ENCODE measurements at places on chromosomes 13 and 19.

DNA sequence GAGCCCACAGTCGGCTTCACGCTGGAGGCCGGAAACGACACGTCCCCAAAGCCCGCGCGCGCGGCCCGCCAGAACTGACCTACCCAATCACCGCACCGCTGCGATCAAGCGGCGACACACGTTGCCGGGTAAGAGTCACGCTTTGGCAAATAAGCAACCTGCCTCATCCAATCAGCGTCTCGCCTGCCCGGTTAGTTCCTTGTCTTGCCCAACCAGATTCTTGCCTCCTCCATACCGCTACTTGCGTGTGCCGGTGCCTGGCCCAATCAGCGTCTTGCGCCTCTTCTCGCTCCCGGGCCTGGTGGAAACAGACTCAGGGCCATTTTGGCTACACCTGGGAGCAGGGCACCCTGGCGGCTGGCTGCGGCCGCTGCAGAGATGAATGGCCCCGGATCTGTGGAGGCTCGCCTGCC, 11.6 kb upstream of the ZNF544 start:
- DNase-seq = no peak

DNA sequence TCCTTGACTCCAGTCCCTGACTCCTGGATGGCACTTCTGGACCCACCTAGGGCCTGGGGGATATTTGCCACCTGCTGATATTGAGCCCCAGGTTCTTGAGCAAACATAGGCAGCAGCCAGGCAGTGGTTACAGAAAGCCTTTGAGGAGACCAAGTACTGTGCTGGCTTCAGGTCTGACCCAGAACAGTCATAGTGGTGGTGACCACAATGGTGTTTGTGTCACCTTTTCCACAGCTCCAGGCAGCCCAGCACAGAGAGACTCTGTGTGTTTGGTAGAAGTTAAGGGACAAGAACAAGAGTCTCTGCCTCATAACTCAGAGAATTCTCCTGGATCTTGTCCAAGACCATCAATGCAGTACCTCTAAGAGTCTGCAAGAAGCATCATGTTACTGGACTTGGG, 14.6 kb upstream of the CLC start:
- DNase-seq = no peak

- DNase-seq = no peak
Measured at GRCh38 chr13:113851826-113852535, 11.9 kb downstream of the GAS6 start.

DNA sequence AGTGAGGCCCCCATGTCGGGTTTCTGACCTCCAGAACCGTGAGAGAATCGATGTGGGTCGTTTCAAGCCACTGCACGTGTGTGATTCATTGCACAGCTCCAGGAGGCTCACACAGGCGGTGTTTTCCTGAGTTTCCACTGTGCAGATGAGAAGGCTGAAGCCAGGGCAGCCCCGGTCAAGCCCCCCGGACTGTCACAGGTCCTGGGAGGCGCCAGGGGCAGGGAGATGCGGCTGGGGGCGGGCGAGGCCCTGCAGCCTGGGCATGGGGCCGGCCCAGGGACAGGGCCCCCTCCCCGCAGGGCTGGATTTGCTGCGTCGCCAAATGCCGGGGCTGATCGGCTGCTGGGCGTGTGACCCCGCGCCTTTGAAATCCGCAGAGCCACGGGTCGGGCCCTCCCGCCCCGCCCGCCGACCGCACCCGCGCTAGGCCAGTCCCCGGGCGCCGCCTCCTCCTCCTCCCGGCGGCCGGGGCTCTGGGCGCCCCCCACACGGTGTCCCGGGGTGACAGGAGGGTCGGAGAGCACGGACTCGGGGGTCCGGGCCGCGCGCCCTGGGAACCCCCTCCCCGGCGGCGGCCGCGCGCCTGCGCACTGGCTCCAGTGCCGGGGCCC, 9.9 kb upstream of the MKNK2 start:
- DNase-seq = no peak

GRCh38 chr19:4717966-4718701, 5.5 kb downstream of the DPP9 start:
- DNase-seq = no peak

- no peak for DNase-seq
Measured at GRCh38 chr19:7540761-7541474, 5.4 kb downstream of the PNPLA6 start.

- DNase-seq = no peak
Measured at GRCh38 chr19:51024924-51025323, 1.5 kb downstream of the KLK11 start.

DNA sequence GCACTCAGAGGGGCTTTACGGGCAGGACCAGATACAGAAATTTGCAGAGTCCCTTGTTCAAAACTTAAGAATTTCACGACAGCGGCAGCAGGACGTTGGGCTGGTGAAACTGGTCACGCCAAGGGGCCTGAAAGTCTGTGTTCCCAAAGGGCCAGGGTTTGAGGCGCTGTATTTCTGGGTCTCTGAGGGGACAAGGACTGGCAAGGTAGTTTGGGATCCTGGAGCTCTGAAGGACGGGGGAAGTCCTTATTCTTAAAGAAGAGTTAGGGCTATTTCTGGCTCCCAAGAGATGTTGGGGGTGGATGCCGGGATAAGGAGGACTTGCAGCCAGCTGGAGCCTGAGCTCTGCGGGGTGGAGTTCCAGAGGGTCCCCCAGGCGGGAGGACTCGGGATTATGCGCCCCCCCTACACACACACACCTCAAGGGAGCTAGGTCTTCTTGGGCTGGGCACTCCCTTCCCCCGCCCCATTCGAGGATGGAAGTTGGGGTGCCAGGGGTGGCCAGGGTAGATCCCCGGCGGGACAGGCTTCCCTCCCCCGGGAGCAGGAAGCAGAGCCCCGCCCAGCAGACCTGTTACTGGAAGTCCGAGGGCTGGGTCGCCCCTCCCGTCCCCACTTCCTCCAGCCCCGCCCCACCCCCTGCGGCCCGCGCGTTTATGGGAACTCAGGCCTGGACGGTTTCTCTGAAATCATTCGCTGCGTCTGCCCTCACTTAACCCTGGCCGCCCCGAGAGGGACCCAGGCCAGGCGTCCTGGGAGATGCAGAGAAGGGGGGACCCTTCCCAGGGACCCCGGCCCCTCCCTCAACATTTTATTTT, 5.6 kb downstream of the BCL3 start:
- no peak for DNase-seq

- no peak for DNase-seq
Measured at GRCh38 chr13:99659226-99659625, 158.0 kb downstream of the TM9SF2 start.

GRCh38 chr19:47002853-47003610, 16.6 kb upstream of the NPAS1 start:
- DNase-seq = no peak

- DNase-seq = peak; percentile 50
Measured at GRCh38 chr13:59531571-59532091, 632.1 kb downstream of the DIAPH3 start.

GRCh38 chr13:39047560-39047959, 9.3 kb downstream of the NHLRC3 start:
- no peak for DNase-seq

DNA sequence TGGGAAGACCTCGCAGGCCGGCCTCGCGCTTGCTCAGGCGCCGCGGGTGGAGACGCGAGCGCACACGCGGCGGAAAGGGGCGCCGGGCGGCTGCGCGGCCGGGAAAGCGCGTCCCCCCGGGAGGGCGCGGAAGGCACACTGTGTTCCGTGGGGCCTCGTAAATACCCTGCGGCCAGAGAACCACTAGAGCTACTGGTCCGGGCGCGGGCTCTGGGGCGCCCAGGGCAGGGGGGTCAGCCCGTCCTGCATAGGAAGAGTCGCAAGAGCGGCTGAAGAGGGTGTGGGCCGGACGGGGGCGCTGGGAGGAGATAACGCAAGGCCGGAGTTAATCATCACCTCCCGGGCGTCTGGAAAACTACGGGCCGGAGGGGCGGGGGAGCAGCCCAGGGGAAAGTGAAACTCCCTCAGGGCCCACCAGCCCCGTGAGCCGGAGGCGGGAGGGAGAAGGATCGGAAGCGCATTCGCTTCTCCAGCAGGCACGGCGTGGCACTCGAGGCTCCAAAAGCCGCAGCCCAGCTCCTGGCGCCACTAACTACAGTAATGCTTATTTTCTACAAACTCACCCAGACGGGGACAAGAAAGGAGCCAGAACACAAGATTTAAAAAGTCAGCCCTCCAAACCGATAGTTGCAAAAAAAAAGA, 1.1 kb upstream of the WBP4 start:
- DNase-seq = peak; percentile 80

GRCh38 chr13:89584058-89584620, 1763.3 kb upstream of the MIR17HG start:
- no peak for DNase-seq

DNA sequence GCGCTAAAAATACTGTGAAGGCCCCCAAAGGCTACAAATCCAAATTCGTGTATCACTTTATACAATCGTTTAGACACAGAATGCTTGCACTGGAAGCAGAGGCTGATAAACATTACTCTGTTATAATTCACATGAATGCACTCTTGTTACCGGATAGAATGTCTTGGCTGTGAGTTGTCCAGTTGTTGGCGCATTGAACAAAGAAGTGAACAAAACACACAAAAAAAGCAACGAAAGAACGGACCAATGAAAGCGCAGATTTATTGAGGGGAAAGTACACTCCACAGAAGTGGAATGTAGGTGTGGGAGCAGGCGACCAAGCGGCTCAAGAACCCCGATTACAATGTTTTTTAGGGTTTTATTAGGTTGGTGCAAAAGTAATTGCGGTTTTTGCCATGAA, 529 bp upstream of the ZNF418 start:
- DNase-seq = no peak

GRCh38 chr13:74560325-74560724, 426.1 kb upstream of the KLF12 start:
- DNase-seq = no peak

- peak; percentile 56 for DNase-seq
Measured at GRCh38 chr19:12757544-12758274, 6.1 kb downstream of the BEST2 start.

- no peak for DNase-seq
Measured at GRCh38 chr19:19748249-19748938, 15.5 kb upstream of the ZNF14 start.

- no peak for DNase-seq
Measured at GRCh38 chr19:5186293-5187050, 154.1 kb downstream of the PTPRS start.

DNA sequence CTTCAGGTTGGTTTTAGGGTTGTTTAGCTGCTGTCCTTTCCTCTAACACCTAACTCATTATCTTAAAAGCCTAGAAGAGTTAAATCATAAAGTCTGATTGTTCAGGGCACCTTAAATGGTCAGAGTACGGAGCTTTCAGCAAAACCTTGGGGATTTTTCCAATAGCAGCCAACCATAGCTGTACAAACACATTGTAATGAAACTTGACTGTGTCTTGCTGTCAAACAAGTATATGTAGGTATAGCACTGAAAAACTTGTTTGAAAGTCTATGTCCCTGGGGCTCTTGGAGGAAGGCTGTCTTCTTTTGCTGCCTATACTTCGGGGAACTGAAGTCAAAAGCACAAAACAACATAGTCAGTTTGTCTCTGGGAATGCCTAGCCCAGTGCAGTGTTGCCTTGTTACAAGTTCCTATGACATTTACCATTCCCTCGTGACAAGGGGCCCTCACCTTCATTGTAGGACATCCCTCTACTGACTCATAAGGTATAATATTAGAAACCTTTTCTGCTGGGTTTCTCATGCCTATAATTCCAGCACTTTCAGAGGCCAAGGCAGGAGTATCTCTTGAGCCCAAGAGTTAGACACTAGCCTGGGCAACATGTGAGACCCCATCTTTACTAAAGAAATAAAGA, 474.5 kb upstream of the NBEA start:
- DNase-seq = no peak

DNA sequence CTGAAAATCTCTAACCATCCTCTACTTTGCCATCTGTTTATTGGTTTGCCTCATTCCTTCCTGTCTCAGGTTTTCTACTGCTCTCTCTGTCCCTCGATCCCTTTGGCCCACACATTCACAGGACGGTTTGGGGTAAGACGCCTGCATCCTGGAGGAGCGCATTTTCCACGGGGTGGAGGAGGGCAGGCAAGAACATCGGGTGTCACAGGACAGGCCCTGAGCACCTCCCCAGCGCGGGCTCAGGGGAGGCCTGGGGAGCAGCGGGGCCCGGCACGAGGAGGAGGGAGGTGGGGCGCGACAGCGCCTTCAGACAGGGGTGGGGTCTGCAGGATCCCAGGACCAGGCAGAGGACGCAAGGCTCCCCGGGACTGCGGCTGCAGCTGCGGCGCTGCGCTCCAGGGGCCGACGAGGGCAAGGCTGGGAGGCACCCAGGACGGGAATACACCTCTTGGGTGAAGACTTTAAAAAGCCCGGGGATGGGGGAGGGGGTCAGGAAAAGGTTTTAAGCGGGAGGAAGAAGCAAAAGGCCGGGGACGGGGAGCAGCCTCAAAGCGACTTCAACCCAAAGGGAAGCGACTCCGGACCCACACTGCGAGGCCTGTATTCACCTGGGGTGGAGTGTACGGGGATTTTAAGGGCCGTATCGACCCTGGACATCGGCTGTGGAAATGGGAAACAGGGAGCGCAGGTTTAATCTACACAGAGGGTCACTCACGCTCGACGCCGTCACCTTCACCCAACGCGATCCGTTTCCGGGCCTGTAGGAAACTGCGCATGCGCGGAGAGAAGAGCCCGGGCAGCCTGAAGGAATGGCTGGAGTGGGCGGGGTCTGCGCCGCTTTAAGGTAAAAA, at the start of gene ZNF415:
Gene ZNF415, minus strand, starts transcription at position 770 of the 851 bp plus-strand sequence. CDS start 10,234 bp downstream, outside the sequence.
- DNase-seq = peak; percentile 46

DNA sequence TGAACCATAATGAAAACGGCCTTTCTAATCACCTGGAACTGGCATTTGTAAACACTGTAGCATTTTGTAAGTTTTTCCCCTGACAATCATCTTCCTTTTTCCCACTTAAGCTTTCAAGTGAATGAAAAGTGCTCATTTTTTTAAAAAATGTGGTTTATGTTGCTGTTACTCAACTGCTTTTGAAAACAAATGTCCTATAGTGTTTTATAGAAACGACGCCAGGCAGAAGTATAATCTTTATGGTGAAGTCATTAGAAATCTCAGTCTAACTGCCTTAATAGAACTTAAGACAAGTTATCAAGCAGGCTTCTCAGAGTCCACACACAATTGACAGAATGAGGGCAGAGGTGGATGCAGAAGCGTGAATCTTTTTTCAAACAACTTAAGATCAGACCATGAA, 442.3 kb downstream of the KLF12 start:
- no peak for DNase-seq

DNA sequence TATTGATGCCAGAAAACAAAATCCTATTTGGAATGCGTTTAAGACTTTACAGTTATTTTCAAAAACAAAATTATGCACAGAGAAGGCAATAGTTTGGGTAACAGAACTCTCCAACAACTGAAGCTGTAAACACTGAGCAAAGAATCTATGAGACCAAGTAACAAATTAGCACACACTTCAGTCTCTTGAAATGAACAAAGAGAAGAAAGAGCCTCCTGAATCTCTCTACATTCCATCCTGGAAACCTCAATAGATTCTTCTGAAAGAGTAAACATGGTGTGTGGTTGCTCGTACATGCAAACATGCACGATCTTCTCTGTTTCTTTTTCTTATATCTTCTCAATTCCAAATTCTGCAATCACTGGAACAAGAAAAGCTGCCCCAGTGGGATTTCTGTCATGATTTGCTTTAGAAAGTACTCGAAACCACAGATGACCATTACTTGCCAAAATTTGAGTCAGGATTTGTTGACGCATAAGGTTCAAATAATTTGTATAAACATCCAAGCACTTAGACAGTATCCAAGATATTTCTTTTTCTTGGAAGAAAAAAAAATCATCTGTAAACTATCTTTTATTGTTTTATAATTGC, 137.9 kb upstream of the DACH1 start:
- DNase-seq = no peak
